ENCODE measurements at places on chromosomes 3 and 15. TPM values are rescaled to one million over a fixed set of nuclear protein-coding genes. Genes with fewer than 3 reads are reported as not detected.

DNA sequence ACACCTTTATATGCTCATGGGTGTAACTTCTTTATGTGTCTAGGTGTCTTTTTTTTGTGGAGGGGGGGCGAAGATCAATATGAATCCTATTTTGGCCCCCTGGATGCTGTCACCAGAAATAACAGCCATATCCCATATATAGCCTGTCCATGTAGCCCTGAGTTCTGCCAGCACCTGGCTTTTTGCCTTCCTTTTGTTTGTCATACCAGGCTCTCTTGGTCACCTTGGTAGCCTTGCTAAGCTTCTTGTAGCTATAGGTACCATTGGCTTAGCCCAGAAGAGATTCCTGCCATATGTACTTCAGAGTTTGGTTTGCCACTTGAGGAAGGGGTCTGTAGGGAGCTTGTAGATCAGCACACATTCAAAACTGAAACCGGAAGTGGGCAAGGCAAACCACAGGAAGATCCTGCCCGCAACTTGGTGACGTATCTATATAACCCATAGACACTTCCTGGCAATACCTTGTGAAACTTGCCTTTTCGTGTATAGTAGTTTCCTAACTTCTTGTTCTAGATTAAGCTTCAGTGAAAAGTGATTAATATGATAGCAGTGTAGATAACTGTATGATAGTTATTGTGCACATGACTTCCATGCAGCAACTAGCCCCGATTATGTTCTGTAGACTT, 11.9 kb downstream of the RASA2 start:
- DNase-seq = peak; percentile 53

The TMIE gene
- not detected for total RNA-seq

DNA sequence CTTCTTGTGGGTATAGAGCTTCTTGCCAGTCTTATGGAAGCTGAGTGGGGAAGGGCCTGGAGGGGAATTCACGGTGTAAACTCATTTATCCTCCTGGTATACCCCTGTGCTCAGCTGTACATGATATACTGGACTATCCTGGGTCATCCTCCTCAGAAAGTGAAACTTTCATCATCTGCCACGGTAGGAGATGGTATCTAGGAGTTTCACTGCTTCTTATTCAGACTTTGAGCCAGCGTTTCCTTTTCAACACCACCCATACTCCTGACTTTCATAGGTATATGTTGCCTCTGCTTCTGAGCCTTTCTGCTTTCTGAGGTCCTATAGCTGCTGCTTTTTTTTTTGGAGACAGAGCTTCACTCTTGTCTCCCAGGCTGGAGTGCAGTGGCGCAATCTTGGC, 15.6 kb downstream of the SENP5 start:
- no peak for DNase-seq

DNA sequence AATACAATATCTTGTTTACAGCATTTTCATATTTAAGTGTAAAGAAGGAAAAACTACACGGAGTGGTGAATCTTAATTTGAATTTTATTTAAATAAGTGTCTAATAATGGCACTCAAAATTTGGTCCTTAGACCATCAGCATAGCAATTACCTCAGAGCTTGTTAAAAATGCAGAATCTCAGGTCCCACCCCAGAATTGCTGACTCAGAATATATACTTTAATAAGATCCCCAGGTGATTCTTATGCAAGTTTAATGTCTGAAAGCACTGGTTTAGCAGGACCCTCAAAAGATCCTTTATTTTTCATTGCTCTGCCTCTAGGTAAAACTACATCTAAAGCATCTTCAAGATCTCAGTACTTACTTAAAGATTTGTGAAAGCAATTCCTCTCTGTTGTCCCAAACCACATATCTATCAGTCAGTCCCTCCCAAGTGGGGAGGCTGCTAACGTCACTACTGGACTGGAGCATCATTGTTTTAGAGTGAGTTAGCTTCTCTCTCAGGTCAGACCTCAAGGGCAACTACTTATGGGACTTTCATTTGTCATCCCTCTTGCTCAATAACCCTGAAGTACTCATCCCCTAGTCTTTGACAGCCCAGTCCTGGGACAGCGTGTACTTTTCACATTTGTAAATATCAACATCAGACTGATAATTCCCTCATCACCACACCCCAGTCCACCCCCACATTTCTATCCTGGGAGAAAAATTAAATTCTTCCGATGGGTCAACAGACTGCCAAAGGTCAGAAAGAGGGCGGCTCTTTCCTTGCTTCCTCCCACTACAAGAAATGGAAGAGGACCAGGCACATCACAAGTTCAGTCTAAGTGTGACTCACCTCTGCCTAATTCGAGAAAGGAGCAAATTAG, 76.7 kb downstream of the CBLB start:
- peak; percentile 31 for DNase-seq

- DNase-seq = no peak
These were observed 40.1 kb downstream of the OXNAD1 start for GRCh38 chr3:16305111-16305541.

- peak; percentile 87 for DNase-seq
These were observed 435.6 kb downstream of the MECOM start for GRCh38 chr3:169227911-169228310.

GRCh38 chr3:69699183-69699582, 40.1 kb upstream of the MITF start:
- DNase-seq = no peak

The CNTN3 gene
- total RNA-seq = not detected

DNA sequence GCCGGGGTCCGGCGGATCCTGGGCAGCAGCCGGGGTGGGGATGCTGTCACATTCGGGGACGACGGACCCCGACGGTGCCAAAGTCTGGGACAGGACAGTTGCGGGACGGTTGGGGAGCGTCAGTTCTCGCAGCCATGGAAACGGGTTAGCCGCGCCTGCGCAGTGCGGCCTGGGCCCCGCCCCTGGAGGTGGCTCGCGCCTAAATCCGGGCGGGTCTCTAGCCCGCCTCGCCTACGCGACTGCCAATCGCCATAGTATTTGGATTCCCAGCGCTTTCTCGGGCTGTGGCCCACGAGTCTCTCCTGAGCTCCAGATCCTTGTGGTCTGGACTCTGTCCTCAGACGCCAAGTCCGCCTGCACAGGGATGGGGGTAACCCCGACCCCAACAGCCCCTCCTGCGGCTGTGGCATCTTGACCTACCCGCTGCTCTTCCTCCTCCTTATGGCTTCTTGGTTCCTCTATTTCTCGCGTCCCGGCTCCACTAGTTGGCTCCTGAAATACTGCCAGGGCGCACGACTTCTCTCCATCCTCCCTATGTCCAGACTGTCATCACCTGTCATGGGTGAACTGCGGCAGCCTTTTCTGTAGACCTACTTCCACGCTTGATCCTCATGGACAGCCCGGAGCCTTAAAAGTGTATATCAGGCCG, at the start of gene ZMYND10:
TSS of gene ZMYND10 (minus strand) at position 147 of the 649 bp plus-strand sequence. CDS start 153 bp downstream, outside the sequence.
- DNase-seq = no peak

The BUB1B gene
- 10.5 TPM for total RNA-seq

- no peak for DNase-seq
These were observed 190.8 kb downstream of the VGLL3 start for GRCh38 chr3:86800116-86800515.

The CCR5 gene
- total RNA-seq = not detected

The DAZL gene
- not detected for total RNA-seq

DNA sequence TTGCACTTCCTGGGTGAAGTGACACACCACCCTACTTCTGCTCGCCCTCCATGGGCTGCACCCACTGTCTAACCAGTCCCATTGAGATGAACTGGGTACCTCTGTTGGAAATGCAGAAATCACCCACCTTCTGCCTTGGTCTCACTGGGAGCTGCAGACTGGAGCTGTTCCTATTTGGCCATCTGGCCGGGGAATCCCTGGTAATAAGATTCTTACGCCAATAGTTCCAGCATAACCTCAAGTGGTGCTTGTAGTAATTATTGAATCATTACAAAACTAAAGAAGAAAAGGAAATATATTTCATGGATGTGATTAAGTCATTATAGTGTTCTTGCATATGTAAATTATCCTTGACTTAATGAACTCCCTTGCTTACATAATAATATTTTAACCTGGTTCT, 841.9 kb downstream of the CADM2 start:
- DNase-seq = no peak

- DNase-seq = no peak
These were observed 611.3 kb downstream of the SI start for GRCh38 chr3:164467007-164467406.

DNA sequence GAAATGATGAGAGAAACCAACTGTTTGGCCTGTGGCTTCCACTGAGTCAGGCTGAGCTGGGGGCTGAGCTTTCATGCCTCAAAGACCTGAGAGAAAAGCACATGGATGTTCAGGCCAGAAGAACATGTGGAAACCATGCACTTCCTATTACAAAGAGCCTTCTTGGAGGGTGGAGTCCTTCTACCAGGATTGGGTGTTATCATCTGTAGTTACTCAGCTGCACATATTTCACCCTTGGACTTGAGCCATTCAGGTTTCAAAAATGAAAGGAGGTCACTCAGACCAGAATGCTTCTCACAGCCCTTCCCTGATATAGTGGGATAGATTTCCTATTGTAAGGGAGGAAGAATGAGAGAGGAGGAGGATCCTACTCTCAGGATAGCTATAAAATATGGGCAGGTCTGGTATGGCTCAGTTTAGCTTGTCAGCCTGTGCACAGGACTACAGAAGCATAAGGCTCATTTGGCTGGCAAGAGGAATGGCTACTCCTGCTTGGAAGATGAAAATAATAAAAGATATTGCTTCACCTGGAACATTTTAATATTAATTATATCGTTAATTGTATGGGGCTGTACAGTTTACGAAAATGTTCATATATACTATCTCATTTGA, 173.6 kb upstream of the TMC3 start:
- DNase-seq = no peak

The DNAH1 gene
- total RNA-seq = 1.1 TPM

DNA sequence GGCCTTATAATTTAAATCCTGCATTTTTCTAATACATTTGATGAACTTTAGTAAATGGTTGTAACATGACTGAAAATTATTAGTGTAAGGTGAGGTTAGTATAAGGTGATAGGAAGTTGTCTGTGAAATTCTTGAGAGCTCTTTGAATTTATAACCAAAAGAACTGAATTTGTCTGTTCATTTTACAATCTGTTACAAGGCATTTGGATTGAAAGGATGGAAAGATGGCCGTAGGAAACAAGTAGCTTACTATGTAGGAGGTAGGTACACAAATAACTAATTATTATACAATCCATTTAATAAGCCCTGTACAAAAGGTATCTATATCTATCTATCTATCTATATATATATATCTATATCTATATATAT, 6.6 kb downstream of the DIPK2A start:
- no peak for DNase-seq

The FANCD2OS gene
- total RNA-seq = not detected

DNA sequence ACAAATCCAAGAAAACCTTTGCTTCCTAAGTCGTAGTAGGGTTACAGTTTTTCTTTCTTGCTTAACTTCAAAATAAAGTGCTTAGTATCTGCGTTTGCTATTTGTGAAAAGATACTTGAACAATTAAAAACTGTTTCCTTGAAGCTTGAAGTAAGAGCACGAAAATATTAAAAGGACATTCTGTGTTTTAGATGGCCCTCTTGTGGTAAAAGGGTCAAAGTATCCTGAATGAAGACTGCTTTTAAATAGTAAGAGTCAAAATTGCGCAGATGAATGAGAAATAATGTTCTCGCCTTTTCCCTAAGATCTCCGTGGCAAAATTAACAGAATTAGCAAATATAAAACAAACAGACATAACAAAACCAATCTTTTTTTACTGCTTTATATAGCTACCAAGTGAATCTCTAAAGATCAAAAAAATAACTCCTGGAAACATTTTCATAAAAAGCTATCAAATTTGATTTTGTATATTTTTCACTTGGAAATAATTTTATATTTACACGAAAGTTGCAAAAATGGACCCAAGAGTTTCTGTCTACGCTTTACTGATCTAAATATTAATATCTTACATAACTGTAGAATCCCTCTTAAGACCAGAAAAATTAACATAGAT, 175.4 kb downstream of the MBNL1 start:
- DNase-seq = peak; percentile 67

DNA sequence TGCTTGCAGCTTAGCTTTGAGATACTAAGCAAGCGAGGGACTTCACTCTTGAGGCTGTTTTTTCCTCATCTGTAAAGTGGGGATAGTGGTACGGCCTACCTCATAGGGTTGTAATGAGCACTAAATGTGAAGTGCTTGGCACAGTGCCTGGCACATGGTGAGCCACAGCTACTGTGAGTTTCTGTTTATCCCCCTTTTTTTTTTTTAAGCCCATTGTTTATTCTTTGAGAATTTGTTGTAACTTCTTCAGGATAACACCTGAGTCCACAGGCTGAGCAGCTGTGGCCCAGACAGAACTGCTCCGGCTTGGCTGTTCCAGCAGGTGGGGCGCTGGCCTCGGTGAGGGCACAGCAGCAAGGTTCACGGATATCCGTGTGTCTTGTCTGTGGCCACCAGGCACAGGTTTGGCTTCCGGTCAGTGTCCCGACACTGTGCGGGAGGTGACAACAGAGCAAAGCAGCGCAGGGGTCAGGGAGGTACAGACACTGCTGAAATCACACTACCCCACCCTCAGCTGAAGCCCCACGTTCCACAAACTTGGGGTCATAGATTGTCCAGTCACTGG, 7.3 kb upstream of the ISG20 start:
- peak; percentile 84 for DNase-seq

DNA sequence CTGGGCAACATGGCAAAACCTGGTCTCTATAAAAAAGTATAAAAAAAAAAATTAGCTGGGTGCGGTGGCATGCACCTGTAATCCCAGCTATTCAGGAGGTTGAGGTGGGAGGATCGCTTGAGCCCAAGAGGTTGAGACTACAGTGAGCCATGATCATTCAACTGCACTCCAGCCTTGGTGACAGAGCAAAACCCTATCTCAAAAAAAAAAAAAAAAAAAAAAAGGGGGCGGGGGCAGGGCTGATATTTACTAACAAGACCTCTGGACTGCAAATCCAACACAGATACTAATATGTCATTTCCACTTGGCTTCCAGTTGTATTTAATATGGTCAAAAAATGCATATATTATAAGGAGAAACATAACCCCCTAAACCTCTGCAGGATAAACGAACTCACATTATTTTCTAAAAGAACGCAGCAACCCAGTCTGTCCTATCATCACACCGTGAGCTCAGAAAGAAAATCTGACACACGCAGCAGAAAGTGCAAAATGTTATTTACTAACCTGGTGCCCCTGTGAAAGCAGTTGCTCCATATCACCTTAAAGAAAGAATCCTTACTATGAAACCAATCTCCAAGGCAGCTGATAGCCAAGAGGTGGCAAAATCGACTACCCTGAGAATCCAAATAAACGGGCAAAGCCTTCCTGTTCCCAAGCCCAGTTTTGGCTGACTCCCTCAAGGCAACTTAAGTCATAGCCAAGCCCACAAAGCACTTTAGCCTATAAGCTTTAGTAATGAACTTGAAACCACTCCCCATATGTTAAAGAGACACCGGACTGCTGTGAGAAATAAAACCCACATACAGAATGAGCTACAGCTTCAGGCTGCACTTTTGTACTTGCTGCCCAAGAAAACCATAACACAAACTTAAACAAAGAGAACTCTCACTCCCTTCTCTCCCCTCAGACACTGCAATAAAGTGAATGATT, 39.3 kb downstream of the PLD1 start:
- DNase-seq = peak; percentile 94

The AADACL2 gene
- total RNA-seq = not detected

DNA sequence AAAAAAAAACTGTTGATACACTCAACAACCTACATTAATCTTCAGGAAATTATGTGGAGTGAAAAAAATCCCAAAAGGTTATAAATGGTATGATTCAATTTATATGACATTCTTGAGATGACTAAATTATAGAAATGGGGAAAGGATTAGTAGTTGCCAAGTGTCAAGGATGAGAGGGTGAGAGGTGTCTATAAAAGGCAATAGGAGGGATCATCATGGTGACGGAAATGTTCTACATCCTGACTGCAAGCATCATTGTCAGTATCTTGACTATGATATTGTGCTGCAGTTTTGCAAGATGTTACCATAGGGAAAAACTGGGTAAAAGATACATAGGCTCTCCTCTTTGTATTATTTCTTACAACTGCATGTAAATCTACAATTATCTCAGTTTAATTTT, 125.6 kb downstream of the FRMD5 start:
- DNase-seq = peak; percentile 4

The ECE2 gene
- total RNA-seq = not detected

Measured in lung microvascular endothelial cell (primary cell).